ENCODE measurements at places on chromosomes 12 and 14.
A peak's percentile ranks its signal among the peaks of the same experiment; 100 is the strongest.

DNA sequence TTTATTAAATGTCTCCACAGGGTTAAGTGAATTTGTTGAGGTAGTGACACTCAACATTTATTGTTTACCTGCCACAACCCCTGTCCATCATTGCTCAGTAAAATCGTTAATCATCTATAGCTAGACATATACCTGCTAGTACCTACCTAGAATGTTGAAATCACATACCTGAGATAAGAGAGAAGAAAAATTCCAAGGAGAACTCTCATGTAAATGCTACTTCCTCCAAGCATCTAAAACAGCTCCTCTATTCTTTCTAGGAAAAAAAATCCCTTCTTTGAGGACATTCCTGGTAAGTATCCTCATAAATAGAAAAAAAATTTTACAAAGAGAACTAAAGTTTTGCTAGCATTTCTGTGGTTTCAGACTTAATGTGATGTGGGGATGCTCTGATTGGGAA lies 325.1 kb downstream of the DAD1 start:
- DNase-seq, result no peak

DNA sequence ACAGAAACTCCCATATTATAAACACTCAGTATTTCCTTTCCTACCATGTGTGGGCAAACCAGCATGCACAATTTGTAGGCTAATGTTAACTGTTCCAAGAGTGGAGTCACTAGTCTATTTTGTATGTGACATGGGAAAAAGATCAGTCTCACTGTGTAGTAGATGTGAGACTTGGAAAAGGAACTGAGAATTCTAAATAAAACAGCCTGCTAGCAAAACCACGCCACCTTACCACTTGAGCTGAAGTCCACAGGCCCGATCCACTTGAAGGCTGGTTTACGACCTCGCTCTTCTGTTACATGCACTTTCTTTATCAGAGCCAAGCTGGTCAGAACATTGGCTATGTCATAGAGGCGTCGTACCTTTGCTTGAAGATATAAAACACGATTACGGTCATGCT lies 22.5 kb downstream of the E2F7 start:
- no peak for DNase-seq

GRCh38 chr14:106838991-106839769 lies 1312.8 kb downstream of the TMEM121 start:
- DNase-seq, result no peak

DNA sequence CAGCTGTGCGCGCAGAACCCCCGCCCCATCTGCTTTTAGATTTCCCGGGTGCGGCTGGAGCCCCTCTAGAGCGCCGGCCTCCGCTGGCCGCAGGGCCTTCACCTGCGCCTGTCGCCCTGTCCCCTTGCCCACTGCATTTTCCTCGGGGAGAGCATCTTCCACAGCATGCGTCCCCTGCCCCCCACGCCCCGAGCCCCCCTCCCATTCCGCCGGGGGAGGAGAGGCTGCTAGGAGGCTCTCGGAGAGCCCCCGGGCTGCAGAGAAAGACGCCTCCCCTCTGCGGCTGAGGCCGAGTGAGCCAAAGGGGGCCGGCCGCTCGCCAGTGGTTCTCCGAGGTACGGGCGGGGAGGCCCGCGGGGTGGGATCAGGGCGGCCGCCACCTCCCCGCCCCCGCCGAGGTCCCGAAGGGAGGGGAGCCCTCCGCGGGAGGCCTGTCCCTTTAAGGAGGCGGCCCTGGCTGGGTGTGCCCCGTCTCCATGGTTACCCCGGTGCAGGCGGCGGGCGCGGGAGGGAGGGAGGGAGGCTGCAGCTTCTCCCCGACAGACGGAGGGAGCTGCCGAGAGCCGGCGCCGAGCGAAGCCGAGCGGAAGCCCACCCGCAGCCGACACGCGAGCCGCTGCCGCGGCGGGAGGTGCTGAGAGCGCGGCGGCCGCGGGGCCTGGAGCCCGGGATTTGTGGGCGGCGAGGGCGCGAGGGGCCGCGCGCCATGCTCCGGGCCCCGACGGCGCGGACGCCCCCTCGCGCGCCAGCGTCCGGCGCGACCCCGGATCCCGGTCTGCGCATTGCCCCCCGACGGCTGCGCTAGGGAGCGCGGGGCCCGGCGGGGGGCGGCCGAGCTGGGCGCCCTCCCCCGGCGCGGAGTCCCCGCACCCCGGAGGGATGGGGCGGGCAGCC lies at the start of gene KCNH3:
KCNH3 (plus strand) TSS at position 521 of the 894 bp plus-strand sequence. CDS start 387 bp downstream, outside the sequence.
- peak; percentile 39 for DNase-seq

- DNase-seq, result no peak
Measured at GRCh38 chr12:129606239-129606638, 297.6 kb downstream of the TMEM132D start.

- DNase-seq, result no peak
Measured at GRCh38 chr12:95942101-95942523, 302 bp downstream of the CCDC38 start.

- no peak for DNase-seq
Measured at GRCh38 chr12:127041985-127042625, 1224.9 kb upstream of the TMEM132C start.

DNA sequence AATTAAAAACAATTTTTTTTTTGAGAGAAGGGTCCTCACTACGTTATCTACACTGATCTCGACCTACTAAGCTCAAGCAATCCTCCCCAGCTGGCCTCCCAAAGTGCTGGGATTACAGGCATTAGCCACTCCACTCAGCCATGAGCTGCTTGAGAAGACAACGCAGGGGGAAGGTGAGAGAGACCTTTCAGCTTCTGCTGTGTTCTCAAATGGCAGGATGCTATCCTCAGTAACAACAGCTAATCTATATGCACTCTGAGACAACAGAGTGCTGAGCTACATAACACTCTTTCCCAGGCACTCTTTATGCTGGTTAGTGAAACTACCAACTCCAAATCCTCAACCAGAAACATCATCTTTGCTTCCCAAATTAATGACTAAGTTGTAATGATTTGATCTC lies 526.1 kb downstream of the CCER1 start:
- no peak for DNase-seq

- DNase-seq, result no peak
Measured at GRCh38 chr12:45893240-45893639, 97.1 kb downstream of the SCAF11 start.

DNA sequence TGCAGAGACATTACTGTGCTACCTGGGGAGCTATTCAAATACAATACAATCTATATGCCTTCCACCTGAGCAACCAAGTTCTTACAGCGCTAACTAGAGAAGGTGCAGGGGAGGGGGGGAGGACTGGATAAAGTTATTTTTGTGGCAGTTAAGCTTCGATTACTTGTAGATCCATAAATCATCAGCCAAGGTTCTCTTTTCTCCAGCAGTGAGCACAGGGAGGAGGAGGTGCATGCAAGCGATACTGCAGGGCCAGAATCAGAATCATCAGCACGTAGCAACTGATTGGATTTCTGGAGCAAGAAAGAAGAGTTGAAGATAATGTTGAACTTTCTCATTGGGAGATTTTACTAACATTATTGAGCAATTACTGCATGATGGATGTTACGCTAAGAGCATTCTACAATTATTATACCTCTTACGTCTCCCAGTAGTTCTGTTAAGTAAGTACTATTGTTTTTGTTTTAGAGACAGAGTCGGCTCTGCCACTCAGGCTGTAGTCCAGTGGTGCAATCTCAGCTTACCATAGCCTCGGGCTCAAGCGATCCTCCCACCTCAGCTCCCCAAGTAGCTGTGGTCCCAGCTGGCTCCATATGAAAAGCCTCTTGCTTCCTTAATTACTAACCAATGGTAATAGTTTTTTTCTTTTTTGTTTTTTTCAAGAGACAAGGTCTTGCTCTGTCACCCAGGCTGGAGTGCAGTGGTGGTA lies 74.6 kb upstream of the EEA1 start:
- DNase-seq, result no peak

DNA sequence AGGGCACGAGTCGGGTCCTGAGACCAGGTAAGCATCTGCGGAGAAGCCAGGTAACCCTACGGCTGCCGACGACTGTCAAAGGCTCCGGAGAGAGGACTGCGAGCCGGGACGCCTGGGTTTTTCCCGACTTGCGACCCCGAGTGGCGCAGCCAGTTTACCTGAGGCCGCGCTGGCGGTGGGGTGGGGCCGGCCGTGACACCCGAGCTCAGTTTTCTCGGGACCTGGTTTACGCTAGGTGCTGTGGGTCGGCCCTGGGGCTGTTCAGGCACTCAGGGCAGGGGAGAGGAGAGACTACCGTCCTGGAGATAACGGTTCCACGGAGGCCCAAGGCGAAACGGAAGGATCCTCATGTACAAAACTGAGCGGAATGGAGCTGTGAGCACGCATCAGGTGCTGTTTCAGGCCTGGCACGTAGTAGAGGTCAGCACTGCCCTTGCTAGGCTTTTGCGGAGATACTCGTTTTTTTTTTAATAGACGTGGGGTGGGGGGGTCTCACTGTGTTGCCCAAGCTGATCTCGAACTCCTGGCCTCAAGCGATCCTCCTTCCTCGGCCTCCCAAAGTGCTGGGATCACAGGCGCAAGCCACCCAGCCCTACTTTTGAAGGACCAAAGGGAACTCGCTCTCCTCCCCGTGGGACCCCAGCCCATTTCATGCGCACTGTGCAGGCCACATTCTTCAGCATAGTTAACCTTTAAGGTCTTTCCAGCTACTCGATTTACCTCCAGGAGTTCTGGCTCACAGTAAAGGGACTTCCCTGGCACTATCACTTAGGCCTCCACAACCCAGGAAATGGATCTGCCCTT lies 471 bp downstream of the MTRFR start:
- DNase-seq, result no peak

GRCh38 chr12:64258576-64258975 lies 36.5 kb upstream of the KICS2 start:
- no peak for DNase-seq

DNA sequence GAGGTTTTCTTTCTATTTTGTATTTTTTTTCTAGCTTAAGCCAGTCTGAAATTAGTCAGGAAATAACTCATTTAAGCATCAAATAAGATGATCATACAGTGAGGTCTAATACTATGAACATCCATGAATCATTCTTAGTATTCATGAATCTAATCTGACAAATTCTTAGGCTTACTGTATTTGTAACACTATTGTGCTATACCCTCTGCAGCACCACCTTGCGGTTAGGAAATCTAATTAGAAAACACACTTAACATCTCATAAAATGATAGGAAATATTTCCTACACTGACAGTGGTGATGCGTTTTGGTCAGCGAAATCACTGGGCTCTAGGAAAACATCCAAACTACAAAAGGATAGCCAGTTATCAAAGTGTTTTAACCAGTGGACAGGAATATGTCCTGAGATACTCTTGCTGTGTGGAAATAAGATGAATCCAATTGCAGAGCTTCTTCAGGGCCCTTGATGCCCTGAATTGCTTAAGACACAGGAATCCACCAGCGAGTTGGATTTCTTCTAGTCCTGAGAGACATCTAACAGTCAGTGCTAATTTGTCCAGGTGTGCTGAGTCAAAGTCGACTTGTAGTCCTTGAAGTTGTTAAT lies 109.3 kb upstream of the MYF6 start:
- DNase-seq, result no peak

- no peak for DNase-seq
Measured at GRCh38 chr14:28373721-28374120, 392.9 kb upstream of the FOXG1 start.

DNA sequence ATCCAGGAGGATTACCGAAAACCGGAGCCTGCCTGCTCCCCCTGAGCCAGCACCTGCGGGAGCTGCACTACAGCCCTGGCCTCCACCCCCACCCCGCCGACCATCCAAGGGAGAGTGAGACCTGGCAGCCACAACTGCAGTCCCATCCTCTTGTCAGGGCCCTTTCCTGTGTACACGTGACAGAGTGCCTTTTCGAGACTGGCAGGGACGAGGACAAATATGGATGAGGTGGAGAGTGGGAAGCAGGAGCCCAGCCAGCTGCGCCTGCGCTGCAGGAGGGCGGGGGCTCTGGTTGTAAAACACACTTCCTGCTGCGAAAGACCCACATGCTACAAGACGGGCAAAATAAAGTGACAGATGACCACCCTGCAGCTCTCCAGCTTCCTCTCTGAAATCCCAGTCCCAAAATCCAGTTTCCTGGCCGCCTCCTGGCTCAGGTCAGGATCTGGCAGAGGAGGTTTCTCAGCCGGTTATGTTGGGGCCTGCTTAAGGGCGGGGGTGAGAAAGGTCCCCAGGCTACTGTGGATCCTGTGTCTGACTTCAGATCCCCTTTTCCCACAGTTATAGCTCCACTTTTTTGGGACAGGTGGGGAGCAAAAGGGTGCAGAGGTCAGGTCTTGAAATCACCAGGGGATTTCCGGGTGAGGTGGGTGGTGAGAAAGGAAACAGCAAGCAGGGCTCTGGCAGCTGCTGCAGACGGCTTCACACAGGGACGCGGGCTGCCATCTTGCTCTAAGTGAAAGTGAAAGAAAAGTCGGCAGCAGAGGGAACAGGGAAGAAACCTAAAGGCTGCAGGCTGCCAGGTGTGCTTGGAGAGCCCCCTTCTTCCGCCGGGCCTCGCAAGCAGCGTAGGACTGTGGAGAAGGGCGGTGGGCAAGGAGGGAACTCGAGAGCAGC lies at the start of gene TAPBPL:
TAPBPL (plus strand) TSS at position 695 of the 897 bp plus-strand sequence. CDS start 207 bp downstream, outside the sequence.
- DNase-seq, result peak; percentile 87

DNA sequence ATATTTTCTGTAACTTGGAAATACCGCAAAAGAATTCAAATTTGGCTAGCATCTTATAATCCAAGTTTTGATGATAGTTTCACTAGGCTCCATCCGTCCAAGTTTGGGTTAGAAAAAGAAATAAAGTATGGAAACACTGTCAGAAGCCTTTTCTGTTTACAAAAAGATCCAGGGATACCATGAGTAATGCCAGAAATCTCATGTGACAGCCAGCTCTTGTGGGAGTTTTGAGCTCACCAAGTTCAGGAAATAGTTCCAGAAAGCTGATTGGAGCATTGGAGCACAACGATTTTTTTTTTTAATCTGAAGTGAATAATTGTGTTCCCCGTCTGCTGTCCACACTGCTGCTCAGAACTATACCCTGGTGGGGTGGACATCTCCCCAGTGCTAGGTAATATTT lies 229.7 kb upstream of the NPAS3 start:
- no peak for DNase-seq

DNA sequence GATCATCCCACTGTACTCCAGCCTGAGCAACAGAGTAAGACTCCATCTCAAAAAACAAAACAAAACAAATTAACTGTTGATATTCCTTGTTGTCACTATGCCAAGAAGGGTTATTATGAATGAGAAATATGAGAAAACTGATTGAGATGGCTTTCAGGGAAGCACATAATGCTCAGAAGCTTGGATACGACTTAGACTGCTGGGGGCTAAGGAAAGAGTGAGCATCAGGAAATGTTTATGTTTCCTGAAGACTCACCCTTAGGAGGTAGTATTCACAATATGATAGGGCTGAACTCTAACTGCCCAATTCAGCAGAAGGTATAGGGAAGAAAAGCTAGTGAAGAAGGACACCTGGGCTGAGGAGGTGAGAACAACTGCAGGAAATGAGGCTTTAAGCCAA lies 6.3 kb downstream of the STYK1 start:
- no peak for DNase-seq

- no peak for DNase-seq
Measured at GRCh38 chr12:78628491-78629100, 236.0 kb upstream of the SYT1 start.

- DNase-seq, result no peak
Measured at GRCh38 chr12:108728820-108729611, 2.3 kb downstream of the CORO1C start.

All from DMS153 (cell line).